Hematopoietic multipotent progenitor cell treated with erythropoietin and hydrocortisone succinate and interleukin-3 and kit ligand, for 17 days (in vitro differentiated cells): ENCODE measurements at places on chromosomes 6 and 20.

- DNase-seq = no peak
These were observed 195.3 kb downstream of the SLC24A3 start for GRCh38 chr20:19407736-19408135.

DNA sequence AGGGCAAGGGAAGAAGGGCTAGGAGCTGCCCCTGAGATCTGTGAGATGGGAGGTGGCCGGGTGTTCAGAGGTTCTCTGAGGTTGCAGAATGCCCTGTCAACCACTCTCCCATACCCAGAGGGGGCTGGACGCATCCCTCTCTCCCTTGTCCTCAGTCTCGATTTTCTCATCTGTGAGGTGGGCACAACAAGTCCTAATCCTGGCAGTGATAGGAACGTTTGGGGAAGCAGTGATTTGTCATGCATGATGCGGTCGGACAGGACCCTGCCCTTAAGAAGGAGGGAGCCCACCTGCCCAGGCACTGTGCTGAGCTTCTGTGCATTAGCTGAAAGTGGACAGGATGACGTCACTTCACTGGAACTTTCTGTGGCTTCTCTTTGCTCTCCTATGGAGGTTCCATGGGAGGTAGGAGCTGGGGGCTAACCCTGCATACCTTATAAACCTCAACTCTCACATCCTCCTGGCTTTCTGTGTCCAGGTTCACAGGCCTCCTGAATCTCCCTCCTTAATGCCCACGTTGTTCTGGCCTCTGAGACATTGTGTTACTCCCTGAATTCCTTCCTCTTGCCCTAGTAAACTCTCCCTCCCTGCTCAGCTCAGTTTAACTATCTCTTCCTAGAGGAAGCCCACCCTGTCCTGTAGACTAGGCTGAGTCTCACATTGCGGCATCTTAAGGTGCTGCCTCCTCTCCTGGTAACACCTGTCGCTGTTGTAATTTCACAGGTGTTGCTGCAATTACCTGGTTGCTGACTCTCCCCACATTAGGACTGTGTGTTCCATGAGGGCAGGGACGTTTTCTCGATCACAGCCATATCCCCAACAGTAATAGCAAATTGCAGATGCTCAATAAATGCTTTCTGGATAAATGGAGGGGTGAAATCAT, 30.1 kb upstream of the CSNK2A1 start:
- no peak for DNase-seq

- no peak for DNase-seq
These were observed 93.7 kb downstream of the KCNB1 start for GRCh38 chr20:49388744-49389143.

DNA sequence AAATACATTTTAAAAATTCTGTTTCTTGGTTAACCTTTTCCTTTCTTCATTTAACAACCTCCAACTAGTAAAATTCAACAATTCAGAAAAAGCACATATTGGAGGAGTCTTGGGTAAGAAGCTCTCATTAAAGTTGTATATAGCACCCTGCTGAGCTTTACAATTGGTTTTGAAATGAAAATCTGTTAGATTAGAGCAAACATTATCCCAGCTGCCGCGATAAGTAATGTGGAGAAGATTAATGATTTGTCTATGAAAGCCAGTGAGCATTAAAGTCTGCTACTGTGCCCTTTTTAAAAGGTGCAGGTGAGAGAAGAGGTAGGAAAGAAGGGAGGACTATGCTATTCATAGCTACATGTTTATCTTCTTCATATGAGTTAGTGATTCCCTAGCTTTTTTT, 201.5 kb downstream of the ZFAND3 start:
- DNase-seq = no peak

- no peak for DNase-seq
These were observed 78.3 kb downstream of the STK35 start for GRCh38 chr20:2179949-2180348.

- DNase-seq = no peak
These were observed 20.7 kb downstream of the ERGIC3 start for GRCh38 chr20:35562541-35563110.

GRCh38 chr6:43714311-43715055, 26.9 kb upstream of the MRPS18A start:
- DNase-seq = no peak
